Fibroblast of the aortic adventitia (primary cell): ENCODE measurements at places on chromosomes 5 and 9.

GRCh38 chr5:14853685-14854084, 17.9 kb downstream of the ANKH start:
- no peak for DNase-seq

DNA sequence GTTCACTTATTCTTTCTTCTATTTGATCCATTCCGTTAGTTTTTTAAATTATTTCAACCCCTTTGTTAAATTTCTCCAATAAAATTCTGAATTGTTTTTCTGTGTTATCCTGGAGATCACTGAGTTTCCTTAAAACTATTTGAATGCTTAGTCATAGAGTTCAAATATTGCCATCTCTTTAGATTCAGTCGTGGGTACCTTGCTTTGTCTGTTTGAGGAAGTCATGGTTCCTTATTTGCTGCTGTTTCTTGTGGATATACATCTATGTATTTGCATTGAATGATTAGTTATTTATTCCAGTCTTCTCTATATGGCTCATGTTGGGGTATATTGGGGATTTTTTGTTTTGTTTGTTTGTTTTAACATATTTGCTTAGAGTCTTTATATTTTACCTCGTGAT, 80.6 kb downstream of the HINT1 start:
- no peak for DNase-seq

DNA sequence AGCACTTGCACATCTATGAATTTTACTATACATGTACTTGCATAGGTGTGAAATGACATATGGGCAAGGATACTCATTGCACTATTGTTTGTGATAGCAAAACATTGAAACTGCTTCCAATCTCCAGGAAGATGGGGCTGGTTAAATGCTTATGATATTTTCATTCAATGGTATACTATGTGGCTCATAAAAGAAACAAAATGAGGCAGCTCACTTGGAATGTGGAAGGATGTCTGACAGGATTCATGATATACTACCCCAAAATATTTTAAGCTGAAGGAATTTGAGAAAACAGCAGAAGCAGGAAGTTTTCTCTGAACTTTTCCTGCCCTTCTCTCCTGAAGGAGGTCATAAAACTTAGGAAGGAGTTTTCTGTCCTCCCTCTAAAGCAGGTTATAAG, 99.6 kb upstream of the CAST start:
- DNase-seq = peak; percentile 47

- DNase-seq = no peak
These were observed 19.2 kb upstream of the PITX1 start for GRCh38 chr5:135053278-135053677.

DNA sequence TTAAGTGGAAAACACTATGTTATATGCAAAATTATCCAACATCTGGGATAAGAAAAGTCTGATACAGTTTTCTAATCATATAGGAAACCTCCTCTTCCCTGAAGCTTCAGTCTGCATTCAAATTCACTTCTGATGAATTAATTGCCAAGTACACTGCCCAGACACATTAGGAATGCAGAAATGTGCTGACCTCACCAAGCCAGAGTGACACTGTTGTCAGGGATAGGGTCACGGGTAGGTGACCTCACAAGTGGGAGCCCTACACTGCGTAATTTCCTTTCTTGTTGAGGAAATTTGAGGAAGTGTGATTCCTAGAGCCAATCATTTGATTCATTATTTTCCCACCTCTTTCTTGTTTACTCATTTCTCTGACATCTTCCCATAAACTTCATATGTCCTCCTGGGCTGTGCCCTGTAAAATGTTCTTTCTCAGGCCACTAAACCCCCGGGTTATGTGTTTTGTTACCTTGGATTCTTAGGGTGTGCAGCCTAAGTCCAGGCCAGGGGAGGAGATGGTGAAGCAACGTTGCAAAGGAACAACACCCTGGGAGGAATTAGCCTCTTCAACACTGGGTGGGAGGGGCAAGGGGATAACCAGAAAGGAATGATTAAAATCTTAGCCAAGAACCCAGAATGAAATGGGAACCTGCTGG, 411.9 kb downstream of the MTRR start:
- no peak for DNase-seq

GRCh38 chr5:173303878-173304590, 24.2 kb downstream of the STC2 start:
- DNase-seq = no peak

GRCh38 chr5:91296674-91297143, 86.4 kb downstream of the ARRDC3 start:
- DNase-seq = peak; percentile 97

GRCh38 chr9:79433703-79434102, 138.1 kb upstream of the TLE4 start:
- DNase-seq = no peak

GRCh38 chr9:76373173-76373783, 20.9 kb downstream of the RFK start:
- DNase-seq = peak; percentile 96

GRCh38 chr9:32989660-32990059, 11.8 kb downstream of the APTX start:
- peak; percentile 54 for DNase-seq

GRCh38 chr5:98308960-98309359, 464.5 kb upstream of the RGMB start:
- DNase-seq = peak; percentile 39

DNA sequence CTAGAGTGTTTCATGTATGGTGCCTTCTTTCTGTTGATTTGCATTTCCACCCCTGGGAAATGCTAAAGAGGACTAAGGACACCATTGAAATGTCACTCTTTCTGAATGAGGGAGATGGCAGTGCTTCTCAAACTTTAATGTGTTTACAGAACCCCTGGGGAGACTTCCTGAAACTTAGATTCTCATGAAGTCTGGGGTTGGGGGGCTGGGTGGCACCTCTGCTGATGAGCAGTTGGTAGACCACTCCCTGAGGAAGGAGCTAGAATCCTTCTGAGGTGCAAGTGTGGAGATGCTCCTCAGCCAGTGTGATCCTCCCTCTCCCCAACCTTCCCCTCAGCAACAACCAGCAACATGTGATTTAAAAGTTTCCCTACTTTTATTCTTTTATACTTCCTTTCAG, 546.8 kb downstream of the LRRC70 start:
- no peak for DNase-seq

- no peak for DNase-seq
These were observed 209.5 kb downstream of the FANCC start for GRCh38 chr9:95107976-95108375.

- no peak for DNase-seq
These were observed 580.2 kb downstream of the EFNA5 start for GRCh38 chr5:107090506-107090905.

DNA sequence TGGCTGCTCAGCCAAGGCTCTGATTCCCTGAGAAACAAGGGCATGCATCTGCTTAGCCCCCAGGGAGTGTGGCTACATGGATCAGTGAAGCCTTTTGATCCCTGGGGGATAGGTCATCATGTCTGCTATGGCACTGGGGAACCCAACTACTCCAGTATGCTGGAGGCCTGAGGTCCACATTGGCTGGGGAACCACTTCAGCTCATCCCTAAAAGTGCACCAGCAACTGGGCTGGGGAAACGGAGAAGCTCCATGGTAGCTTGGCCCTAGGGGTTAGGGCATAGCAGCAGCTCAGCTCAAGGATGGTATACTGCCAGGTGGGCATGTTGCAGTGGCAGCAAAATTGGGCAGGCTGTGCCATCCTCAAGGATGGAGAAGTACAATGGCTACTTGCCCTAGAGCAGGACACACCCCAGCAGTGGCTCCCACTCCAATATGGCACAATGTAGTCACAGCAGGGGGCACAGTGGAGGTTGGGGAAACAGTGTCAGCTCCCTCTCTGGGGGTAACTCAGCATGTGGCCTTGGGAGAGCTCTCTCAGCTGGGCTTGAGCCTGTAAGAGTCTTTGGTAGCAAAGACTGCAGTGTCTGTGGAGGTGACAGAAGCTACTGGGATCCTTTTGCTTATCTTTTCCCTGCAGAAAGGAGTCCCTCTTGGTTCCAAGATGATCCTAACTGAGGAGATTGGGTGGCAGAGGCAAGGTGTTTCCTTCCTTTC, 111.5 kb upstream of the FSTL4 start:
- DNase-seq = no peak

DNA sequence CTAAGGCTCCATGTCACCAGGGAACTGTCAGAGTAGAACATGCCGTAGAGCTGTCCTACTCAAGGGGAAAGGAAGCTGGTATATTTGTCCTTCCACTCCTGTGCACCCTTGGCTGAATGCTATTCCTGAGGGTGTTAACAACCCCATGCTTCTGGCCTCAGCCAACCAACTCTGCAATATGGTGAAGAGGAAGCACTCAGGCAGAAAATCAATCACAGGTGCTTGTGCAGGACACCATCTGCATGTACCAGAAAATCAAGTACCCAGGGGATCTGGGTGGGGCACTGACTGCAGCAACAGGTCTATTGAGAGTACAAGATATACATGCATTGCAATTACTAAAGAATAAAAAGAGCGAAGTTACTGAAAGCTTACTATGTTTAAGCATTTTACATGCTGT, 51.4 kb upstream of the NEK6 start:
- no peak for DNase-seq

- no peak for DNase-seq
These were observed 2.5 kb upstream of the SLC31A2 start for GRCh38 chr9:113148372-113148705.

GRCh38 chr9:22463205-22463604, 16.6 kb downstream of the DMRTA1 start:
- no peak for DNase-seq

GRCh38 chr9:113541019-113541900, 77.7 kb downstream of the RGS3 start:
- peak; percentile 69 for DNase-seq

DNA sequence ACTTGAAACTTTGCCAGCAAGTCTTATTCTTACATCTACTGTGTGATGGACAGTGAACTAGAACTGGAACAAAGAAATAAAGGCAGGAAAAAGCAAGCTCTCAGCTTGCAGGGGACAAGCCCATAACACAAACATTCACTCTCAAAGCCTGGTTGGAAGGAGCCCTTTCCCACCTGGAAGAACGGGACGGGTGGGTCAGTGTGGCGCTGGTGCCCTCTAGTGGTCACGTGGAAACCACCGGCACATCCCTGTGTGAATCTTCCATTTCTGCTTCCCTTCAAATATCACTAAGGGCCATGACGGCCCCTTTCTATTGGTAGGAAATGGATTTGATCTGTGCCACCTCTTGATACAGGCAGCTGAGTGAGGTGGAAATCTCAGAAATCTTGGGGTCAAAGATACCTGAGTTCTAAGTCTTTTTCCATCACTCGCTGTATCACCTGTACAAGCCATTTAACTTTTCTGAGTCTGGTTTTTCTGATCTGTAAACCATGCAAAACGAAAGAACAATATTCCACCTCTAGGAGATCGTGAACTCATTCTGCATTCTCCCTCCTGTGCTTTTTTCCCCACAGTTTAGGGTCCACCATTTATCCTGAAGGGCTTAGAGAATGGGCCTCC, 211.6 kb downstream of the MSX2 start:
- DNase-seq = peak; percentile 46

- DNase-seq = peak; percentile 80
These were observed 93.6 kb upstream of the PITX1 start for GRCh38 chr5:135127439-135128240.

- no peak for DNase-seq
These were observed 63.3 kb upstream of the PCA3 start for GRCh38 chr9:76700916-76701315.

- no peak for DNase-seq
These were observed 193.1 kb upstream of the PDE4D start for GRCh38 chr5:60086583-60086982.

DNA sequence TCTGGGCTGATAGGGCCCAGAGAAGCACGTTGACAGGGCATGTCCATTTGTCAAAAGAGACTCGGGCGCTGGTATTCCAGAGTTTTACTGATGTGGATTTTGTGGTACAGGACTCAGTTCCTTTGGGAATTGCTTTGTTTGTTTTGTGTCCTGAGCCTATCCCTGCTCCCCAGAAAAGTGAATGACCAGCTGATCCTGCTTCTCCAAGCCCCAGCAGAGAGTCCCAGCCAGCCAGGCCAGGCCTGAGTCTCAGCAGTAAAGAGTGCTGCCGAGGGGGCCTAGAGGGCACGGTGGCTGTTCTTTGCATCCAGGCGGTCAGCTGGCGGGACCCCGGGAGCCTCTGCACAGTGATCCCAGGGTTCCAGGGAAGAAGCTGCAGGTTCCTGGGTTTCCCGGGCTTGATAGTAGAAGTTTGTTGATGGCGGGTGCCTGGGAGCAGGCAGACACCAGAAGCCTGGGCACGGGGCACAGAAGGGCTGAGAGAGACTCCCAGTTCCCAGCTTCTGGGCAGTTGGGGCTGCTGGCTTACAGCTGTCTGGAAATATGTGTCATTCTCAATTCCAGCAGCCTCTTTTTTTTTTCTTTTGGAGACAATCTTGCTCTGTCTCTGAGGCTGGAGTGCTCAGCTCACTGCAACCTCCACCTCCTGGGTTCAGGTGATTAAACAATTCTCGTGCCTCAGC, 8.7 kb downstream of the PRDM12 start:
- DNase-seq = no peak

DNA sequence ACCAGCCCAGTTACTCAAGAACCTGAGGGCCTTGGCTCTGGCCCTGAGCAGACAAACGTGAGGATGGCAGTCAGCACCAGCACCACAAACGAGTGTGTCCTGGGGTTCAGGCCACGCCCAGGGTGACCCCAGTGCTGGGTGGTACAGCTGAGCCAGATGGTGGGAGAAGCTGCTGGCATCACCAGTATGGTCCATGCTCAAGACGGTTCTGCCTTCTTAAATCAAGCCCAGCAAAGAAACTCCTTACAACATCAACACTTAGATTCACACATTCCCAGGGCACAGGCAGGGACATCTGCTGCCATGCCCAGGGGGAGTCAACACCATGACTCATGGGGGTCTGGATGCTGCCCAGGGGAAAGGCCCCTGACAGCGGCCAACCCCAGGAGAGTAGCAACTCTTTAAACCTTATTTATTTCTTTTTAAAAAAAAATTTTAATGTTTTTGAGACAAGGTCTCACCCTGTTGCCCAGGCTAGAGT, 31.3 kb downstream of the IPPK start:
- no peak for DNase-seq

GRCh38 chr5:161751265-161751664, 65.7 kb downstream of the GABRA6 start:
- DNase-seq = no peak

GRCh38 chr5:6540111-6540827, 91.6 kb downstream of the UBE2QL1 start:
- no peak for DNase-seq

- DNase-seq = no peak
These were observed 77.5 kb downstream of the GLIS3 start for GRCh38 chr9:4222357-4222756.

DNA sequence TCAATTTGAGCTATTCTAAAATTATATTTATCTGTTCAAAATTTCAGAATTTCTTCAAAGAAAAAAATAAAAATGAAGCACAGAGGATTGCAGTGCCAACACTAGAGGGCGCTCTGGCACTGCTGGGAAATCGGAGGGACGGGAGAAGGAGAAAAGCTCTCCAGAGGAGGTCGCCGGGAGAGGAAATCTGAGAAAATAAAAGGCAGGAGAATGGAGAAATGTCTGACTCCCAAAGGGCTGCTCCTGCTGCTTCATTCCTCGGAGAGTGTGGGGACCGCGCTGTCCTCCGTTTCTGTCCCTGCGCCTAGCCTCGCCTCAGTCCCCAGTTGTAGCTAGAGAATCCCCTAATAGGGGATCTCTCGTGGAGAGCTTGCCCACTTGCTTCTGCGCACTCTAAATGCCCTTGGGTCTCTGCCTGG, 40.0 kb upstream of the ARSB start:
- DNase-seq = peak; percentile 78
